ENCODE measurements at places on chromosomes 2 and 18.

DNA sequence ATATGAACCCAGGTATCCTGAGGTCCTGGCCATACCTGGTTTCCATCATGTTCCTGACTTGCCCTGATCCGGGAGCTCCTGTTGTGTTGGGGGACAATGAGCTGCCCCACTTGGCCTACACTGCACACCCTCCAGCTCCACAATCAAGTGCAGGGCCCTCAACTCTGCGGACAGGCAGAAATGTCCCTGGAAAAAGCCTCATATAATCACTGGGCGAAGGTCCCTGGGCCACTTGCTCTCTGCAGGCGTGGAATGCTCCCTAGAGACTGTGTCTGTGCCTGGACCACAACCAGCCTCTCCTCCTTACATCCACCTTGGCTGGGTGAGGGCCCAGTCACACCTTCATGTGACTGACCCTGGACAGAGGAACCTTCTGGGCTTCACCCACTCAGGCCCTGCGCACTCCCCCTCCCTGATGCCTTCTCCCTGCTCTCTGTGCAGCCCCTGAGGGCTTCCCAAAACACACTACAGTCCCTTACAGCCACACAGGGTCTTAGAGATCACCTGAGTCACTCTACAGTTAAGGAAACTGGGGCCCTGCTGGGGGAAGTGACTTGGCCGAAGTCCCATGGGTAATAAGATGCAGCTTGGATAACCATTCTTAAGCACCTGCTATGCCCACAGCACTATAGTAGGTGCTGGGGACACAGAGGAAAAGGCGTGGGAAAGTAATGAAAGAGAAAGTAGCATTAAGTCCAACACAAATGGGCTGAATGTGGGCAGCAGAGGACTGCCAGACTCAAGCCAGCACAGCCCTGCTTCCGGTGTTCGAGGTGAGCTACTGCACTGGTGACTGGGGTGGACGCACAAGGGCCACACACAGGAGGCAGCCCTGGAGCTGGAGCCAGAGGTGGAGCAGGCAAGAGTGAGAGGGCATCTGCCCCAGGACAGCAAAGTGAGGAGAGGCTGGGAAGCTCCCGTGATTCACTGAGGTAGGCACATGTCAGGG, 9.8 kb downstream of the BOLA3 start:
- no peak for DNase-seq

DNA sequence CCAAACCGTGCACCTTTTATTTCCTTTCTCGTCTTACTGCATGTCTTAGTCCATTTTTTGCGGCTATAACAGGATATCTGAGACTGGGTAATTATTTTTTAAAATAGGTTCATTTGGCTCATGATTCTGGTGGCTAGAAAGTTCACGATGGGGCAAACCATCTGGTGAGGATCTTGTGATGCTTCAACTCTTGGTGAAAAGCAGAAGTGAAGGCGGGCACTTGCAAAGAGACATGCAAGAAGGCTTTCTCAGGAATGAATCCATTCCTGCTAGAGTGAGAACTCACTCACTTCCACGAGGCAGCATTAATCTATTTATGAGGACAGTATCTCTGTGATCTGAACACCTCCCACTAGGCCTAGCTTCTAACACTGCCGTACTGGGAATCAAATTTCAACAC, 327.1 kb upstream of the RBMS1 start:
- DNase-seq, result no peak

GRCh38 chr2:11995456-11995855, 249.0 kb downstream of the LPIN1 start:
- no peak for DNase-seq

- DNase-seq, result no peak
These were observed 496.9 kb upstream of the HNMT start for GRCh38 chr2:137467246-137467862.

GRCh38 chr18:60145776-60146175, 226.8 kb downstream of the MC4R start:
- no peak for DNase-seq

DNA sequence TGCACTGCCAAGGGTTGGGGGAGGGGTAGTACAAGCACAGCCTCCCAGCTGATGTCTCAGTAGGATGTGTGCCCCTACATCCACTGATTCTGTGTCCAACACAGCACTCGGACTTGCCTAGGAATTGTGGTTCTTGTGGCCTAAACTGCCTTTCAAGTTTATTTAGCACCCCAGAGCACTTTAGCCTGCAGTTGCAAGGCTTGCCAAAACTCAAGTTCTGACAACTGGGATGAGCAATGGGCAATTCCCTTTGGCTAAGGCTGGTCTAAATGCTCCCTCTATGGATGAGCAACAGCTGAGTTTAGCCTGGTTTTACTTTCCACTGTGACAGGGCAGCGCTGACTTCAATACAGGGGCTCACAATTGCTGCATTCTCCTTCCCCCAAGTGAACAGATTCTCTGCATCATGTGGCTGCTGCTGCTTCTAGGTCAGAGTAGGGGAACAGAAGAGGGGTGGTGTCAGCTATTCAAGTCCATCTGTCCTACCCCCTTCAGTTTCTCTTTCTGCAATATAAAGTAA, 471.5 kb downstream of the PIK3C3 start:
- DNase-seq, result no peak

All from activated T-helper 1 cell treated with anti-CD3 and anti-CD28 coated beads, Interleukin-2, amount 50 U/mL, for 16 hours (primary cell).